ENCODE measurements at places on chromosomes 2 and 18. TPM values are rescaled to one million over a fixed set of nuclear protein-coding genes. Genes with fewer than 3 reads are reported as not detected.

DNA sequence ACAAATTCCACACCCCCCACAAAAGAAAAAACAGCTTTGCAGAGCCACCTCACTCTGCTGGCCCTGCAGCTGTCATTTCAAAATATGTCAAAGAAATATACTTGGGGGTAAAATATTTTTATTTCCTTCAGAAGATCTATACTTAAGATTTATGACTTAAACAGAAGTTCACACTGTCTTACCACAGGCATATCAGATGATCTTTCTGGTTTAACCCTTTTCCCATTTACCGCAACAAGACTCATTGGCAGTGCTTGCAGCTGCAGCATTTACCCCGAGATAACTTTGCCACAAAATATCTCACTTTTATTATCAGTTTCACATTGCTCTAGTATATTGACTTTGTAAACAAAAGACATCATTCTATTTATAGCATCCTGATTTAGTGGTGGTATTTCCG lies 21.6 kb upstream of the SLC35G4 start:
- DNase-seq, result no peak

RUFY4 gene
- total RNA-seq, result not detected

GRCh38 chr2:101751875-101752619 lies 54.5 kb downstream of the MAP4K4 start:
- no peak for DNase-seq

MAPRE3 gene
- 41.9 TPM for total RNA-seq

GRCh38 chr2:80061881-80062280 lies 242.7 kb downstream of the LRRTM1 start:
- no peak for DNase-seq

CPSF3 gene
- 20.9 TPM for total RNA-seq

DNA sequence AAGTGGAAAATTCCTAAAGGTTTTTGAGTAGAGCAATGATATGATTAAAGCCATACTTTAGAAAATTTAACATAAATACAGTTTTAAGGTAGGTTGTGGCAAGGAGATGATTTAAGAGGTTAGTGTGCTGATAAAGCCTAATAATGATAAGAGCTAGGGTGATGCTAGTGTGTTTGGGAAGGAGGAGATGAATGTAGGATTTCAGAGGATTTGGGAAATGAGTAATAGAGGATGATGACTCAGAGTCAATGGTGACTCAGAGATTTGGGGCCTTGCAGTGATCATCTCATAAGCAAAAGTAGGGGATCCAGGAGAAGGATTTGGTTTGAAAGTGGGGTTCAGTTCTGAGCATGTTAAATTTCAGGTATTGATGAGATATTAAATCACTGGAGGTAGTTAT lies 23.3 kb downstream of the STAMBP start:
- no peak for DNase-seq

GRCh38 chr18:41999751-42000150 lies 44.7 kb downstream of the PIK3C3 start:
- no peak for DNase-seq

TPO gene
- 4.2 TPM for total RNA-seq

- DNase-seq, result no peak
Measured at GRCh38 chr18:38458698-38459097, 893.1 kb upstream of the CELF4 start.

DNA sequence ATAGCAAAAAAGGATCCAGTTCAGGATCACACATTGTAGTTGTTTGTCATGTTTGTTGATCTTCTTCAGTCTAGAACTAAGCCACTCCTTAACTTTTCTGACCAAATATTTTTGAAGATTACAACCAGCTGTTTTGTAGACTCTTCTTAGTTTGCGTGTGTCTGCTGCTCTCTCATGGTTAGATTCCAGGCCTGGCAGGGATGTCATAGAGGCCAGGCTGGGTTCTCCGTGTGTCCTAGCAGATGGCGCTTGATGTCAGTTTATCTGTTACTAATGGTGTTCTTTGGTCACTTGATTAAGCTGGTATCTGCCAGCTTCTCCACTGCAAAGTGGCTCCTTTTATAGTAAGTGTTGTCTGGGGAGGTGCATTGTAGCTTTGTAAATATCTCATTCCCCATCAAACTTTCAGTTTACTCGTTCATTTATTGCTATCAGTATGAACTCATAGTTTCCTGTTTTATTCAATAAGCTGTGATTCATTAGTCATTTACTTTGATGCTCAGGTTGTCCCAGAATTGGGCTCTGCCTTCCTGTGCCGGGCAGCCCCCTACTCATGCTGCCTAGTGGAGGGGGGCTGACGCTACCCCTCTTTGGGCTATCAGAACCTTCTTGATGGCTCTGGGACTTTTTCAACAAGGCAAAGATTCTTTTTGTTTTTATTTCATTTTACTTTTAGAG lies 42.1 kb downstream of the GRHL1 start:
- DNase-seq, result peak; percentile 17

SCYGR4 gene
- not detected for total RNA-seq

GRCh38 chr2:230164139-230164538 lies 55.6 kb downstream of the SP110 start:
- no peak for DNase-seq

- DNase-seq, result no peak
Measured at GRCh38 chr2:236341067-236341466, 76.9 kb upstream of the ASB18 start.

DNA sequence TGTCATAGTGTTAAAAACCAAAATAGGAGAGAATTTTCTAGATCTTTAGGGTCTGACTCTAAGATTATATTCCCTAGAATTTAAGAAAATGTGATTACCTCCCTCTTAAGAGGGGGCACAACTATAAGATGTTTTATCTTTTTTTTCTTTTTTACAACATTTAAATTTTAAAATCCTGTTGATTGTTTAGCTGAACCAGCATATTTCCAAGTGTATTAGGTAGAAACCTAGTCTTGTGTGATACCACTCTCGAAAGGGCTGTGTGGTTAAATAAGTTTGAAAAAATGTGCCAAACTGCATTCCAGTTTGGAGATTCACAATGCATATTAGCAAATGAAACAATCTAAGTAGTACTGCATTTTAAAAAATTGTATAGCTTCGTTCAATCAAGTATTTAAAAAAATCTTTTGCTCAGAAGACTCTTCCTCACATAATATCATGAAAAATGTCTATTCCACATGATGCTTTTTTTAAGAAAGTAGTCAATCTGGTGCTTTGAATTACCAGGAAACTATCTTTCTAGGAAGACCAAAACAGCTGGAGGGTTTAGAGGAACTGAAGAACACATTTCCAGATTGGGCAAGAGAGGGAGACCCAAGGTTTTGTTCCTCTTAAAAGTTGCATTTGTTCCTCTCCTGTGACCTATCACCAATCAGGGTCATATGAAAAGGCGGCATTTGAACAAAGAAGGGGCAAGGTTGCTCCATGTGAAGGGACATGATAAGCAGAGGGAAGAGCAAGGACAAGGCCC lies 98.8 kb downstream of the DPP4 start:
- DNase-seq, result no peak

DNA sequence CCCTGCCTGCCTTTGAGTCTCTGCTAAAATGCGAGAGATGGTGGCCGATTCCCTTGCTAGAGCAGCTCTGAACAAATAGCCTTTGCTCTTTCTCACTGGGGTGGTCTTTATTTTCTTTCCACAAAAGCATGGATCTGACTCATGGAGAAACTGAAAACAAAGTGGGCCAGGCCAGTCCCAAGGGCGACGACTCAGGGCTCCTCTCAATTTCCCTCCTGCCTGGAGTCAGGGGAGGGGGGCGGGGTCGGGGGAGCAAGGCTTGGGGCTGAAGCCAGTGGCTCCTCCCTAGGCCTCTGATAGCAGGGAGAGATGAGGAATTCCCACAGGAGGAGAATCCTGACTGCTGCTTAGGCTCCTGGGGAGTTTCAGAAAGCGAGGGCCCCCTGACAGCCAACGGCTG lies 17.1 kb upstream of the IL1R2 start:
- no peak for DNase-seq

CPLX4 gene
- total RNA-seq, result not detected

GRCh38 chr2:80303909-80304837 lies at the start of gene LRRTM1:
Gene LRRTM1 (minus strand): TSS chr2:80304752. CDS start chr2:80303819, 933 bp downstream.
- no peak for DNase-seq

EPHA4 gene
- total RNA-seq, result 6.3 TPM

DNA sequence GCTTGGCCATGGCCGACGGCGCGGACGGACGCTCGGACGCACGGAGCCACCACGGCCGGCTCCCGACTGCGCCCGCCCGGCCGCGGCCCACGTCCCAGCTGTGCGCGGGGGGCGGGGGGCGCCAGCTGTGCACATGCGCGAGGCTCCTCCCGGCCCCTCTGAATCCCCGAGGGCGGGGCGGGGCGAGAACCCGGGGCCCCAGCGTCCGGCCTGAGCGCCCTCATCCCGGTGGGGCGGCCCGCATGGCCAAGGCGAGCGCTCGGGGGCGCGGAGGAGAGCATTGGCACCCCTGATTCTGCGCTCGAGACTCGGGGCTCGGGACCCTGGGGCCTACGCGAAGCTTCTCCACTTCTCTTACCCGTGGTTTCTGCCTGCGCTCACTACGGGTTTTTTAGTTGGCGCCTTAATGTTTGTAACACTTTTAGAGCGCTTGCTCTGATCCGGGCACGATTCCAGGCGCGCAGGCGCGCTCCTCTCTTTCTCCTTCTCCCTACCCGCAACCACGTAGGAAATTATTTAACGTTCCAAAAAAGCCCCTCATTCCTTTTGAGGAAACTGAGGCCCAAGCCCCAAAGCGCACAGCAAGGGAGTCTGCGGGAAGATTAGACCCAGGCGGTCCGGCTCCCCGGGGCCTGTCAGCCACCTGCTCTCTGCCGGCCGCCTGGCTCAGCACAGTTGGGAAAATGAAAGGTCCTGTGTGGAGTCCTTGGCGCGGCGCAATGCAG lies at the start of gene PXDN:
TSS of gene PXDN (minus strand) at position 70 of the 725 bp plus-strand sequence. CDS start at position 10, 60 bp downstream.
- DNase-seq, result no peak

DNA sequence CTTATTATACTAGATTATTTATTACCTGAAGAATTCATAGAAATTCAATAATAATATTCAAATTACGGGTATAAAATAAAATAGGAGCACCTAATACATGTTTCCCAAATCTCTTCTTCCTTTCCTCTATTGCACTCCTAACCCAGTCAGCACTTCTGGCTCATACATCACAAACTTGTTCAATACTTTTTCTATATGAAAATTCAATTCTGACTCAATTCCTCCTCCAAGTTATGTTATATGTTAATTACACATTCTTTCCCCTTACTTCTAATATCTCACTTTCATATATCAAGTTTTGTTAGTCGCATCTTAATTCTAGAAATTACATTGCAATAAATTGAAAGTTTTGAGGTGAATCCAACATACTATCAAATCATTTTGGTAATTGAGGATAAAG lies 17.9 kb upstream of the COL3A1 start:
- DNase-seq, result no peak

DNA sequence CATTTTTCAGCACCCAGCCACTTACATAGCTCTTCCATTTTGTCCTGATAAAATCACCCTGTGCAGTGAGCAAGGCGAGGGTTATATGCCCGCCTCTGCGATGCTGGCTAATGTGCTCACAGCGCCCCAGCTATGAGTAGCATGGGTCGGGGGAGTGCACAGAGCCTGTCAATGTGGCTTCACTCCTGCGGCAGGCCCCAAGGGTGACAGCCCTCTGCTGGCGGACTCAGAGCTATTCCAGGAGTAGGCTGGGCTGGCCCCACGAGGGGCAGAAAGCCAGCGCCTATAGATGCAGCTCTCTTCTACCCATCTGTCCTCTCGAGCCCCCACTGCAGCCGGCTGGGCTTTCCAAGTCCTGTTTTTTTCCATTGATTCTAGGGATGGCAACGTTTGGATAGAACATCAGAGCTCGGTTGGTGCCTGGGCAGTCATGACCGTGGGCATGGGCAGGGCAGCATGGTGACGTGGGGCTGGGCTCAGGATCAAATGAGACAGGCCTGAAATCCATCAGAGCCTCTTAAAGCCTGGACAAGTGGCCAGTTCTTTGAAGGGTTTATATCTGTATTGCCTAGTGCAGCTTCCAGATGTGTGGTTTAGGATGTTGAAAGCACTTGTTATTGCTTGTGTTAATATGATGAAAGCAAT lies 134.7 kb downstream of the MCFD2 start:
- no peak for DNase-seq

CDH20 gene
- 6.2 TPM for total RNA-seq

DNA sequence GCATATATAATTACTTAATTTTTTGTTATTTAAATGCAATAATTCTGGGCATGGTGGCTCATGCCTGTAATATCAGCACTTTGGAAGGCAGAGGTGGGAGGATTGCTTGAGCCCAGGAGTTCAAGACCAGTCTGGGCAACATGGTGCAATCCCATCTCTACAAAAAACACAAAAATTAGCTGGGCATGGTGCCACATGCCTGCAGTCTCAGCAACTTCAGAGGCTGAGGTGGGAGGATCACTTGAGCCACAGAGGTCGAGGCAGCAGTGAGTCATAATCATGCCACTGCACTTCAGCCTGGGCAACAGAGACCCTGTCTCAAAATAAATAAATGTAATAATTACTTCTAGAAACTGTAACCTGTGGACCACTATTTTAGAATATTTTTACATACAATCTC lies 21.5 kb upstream of the TMEM87B start:
- no peak for DNase-seq

DNA sequence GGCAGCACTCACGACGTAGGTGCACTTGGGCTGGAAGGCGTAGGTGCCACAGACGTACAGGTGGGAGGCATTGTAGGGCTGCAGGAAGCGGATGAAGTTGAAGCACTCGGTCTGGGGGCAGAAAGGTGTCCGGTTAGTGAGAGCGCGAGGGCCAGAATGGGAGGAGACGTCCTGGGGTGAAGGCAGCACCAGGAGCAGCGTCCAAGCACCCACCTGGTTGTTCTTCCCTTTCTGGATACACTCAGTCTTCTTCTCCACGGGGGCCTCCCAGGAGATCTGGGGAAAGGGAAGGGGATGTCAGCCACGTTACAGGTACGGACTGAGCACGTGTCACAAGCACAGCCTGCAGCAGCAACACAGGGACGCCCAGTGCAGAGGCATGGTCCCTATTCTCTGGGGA lies 4.2 kb downstream of the SEMA4C start:
- no peak for DNase-seq

DNA sequence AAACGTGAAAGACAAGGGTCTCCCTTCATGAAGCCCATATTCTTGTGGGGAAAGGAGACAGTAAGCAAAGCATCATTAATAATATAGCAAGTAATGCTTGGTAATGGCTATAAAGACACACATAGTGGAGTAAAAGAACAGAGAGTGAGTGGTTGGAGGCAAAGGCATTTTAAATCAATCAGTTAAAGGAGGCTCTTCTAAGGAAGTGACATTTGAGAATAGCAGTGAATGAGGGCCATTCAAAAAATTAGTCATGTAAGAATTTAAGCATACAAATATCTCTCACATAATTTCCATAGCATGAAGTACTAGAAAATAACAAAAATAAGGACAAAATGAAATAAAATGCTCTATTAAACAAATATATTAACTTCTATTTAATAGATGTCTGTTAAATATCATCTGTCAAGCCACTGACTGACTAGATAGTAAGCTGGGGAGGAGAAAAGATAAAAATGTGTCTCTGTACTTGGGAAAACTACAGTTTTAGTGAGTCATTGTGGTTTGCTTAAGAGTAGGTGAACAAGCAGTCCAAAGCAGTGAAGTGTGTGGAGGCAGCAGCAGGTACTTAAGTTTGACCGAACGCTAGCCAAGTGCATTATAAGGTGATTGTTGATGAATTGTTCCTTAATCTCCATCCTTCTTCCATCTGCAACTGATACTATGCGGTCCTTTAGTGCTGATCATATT lies 160.1 kb downstream of the PARD3B start:
- DNase-seq, result no peak

XDH gene
- total RNA-seq, result 0.29 TPM

- DNase-seq, result no peak
Measured at GRCh38 chr2:28352610-28353195, 40.0 kb upstream of the FOSL2 start.
